Activated T-helper 1 cell treated with anti-CD3 and anti-CD28 coated beads, Interleukin-12 subunit alpha, Interleukin-12 subunit beta, Interleukin-2, Interleukin-4 antibody, amounts not matched to agents 30 ng/mL and 10 ng/mL and 1 ng/mL, durations not matched to agents 14 hours and 24 hours and 36 hours (primary cell): ENCODE measurements at places on chromosomes 12 and 14. TPM values are rescaled to one million over a fixed set of nuclear protein-coding genes. Genes with fewer than 3 reads are reported as not detected.
A peak's percentile ranks its signal among the peaks of the same experiment; 100 is the strongest.

- H3K4me1 ChIP-seq, result peaks cover 8% of the 10 kb centered on the region
- no peak for DNase-seq
- no peak overlapping the region for H3K4me3 ChIP-seq
- H3K27ac ChIP-seq, result no peak overlapping the region
- no peaks in the 10 kb centered on the region for H3K36me3 ChIP-seq
- no peaks in the 10 kb centered on the region for H3K27me3 ChIP-seq
Measured at GRCh38 chr12:43337571-43338444, 214.2 kb downstream of the ADAMTS20 start.

DNA sequence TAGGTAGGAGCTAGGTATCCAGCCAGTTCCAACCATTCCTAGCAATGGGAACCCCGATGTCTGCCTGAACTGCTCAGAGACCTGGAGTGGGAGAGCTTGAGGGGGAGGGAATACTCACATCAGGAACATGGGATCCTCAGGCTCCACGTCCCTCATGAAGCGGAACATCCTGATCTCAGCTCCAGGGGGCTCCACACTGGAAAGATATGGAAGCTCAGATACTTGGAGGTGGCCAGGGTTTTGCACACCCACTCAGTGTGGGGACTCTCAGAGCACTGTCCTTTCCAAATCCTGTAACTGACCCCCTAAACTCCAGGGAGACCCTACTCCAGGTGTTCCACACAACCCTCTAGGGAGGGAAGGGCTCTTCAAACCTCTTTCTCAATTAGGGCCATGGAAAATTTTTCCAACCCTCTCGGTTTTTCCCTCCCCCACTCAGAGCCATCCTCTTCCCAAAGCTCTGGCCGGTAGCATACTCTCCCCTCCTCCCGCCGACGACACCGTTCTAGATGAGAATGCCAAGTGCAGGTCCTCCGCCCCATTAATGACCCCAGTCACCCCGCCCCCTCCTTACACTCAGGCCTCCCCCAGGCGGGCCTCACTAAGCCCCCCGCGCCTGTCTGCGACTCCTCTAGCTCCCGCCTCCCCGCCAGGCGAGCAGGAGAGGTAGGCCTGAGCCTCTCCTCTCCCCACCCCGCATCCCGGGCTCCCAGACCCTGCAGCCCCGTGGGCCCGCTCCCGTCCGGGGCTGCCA, 597 bp downstream of the MLF2 start:
- peaks cover 32% of the 10 kb centered on the region for H3K4me1 ChIP-seq
- H3K27ac ChIP-seq, result peak overlapping the region; percentile 89
- no peaks in the 10 kb centered on the region for H3K27me3 ChIP-seq
- peaks cover 36% of the 10 kb centered on the region for H3K36me3 ChIP-seq

DNA sequence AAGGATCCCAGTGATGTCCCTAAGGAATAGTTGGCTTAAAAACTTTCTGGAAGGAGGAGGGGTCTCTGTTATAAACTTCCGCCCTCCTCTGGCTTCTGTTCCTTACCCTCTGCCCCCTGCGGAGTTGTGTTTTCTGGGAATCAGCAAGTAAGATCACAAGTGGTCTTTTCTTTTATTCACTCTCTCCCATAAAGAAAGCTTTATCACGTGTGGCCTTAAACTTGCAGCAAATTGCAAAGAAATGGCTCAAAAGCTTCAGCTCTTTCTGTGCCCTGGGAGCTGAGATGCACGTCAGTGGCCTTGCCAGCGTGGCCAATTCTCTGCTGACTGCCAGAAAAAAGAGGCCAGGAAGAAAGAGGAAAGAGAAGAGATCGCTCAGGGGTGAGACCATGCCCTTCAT, at the start of gene SLCO1C1:
Gene SLCO1C1 (plus strand): TSS at position 101 of the 400 bp plus-strand sequence. CDS start 4,245 bp downstream, outside the sequence.
- no peaks in the 10 kb centered on the region for H3K27me3 ChIP-seq
- no peak within 1 kb of the TSS for H3K27ac ChIP-seq
- H3K4me3 ChIP-seq, result no peak within 1 kb of the TSS
- no peaks in the 10 kb centered on the region for H3K36me3 ChIP-seq
- no peak for DNase-seq

DNA sequence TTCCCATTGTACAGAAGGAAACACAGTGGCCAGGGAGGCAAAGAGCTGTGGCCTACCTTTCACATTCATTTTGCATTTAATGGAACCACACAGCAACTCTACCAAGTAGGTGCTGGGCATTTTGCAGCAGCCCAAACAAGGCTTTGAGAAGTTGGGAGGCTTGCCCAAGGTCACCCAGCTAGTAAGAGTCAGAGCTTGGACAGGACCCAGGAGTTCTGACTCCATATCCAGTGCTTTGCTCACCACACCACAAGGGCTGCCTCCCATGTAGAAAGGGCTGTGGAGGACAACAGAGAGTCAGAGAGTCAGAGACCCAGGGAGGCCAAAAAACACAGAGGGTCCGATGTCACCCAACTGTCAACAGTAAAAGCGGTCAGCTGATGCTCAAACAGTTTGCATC, 400.2 kb downstream of the BCL11B start:
- no peaks in the 10 kb centered on the region for H3K4me1 ChIP-seq
- no peak overlapping the region for H3K4me3 ChIP-seq
- H3K36me3 ChIP-seq, result no peaks in the 10 kb centered on the region
- no peak overlapping the region for H3K27ac ChIP-seq

DNA sequence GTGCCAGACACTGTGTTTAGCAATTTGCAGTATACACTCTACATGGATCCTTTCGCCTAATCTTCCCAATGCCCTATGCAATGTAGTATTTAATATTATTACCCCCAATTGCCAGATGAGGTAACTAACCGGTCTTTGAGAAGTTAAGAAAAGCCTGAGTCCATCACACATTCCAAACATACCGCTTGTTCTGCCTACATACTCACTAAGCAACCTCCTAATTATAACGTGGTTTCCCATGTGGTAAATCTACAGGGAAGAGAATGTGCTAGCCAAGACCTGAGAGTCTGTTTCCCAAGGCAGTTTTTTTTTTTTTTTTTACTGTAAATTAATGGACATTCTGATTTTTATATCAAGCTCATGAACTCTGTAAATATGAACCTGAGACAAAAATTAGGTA, 37.2 kb downstream of the ATP2B1 start:
- peaks cover 27% of the 10 kb centered on the region for H3K4me1 ChIP-seq
- no peak overlapping the region for H3K4me3 ChIP-seq

DNA sequence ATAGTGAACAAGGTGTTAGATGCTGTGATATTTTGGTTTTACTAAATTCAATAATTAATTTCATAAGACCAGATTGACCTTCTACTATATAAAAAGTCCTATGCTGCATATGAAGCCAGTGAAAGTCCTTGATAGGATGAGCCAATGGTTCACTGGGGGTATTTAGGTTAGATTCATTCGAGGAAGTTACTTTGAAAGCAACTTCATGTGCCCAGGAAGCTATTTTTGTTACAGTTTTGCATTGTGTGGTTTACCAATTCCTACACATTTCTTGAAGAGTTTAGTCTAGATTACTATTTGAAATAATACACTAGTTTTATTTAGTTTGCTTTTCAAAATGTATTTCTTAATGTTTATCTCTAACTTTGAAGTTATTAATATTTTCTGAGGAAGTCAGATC, 58.5 kb upstream of the RMST start:
- H3K36me3 ChIP-seq, result no peaks in the 10 kb centered on the region
- DNase-seq, result no peak
- H3K27me3 ChIP-seq, result no peaks in the 10 kb centered on the region

- no peaks in the 10 kb centered on the region for H3K4me1 ChIP-seq
- DNase-seq, result no peak
- no peaks in the 10 kb centered on the region for H3K36me3 ChIP-seq
Measured at GRCh38 chr14:68535404-68536017, 257.4 kb downstream of the ZFP36L1 start.

OTOGL gene
- total RNA-seq, result 0.21 TPM in 1 of 2 replicates, not detected in the other

DNA sequence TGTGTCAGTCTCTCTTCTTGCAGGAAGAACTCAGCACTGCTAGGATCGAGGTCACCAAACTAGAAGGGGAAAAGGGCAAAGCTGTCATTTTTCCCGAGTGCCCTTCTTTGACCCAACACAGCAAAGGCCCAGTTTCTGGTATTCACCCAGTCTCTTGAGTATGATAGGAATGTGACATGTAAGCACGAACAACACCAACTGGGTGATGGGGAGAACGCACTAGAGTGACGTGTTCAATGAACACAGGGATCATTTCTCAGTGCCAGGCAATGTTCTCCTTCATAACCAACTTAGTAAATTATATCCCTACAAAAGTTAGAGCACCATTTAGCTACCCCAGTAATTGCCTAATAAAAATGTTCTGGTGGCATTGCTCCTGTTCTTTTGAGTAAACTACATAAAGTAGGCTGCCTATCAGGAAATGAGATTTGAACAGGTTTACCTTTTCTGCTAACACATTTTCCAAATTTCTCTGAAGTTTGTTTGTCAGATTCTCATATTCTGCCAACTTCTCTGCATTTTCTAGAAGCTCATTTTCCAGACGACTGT, 64.5 kb downstream of the NIN start:
- H3K4me3 ChIP-seq, result no peak overlapping the region
- H3K27ac ChIP-seq, result no peak overlapping the region
- peaks cover 19% of the 10 kb centered on the region for H3K4me1 ChIP-seq
- no peak for DNase-seq

DNA sequence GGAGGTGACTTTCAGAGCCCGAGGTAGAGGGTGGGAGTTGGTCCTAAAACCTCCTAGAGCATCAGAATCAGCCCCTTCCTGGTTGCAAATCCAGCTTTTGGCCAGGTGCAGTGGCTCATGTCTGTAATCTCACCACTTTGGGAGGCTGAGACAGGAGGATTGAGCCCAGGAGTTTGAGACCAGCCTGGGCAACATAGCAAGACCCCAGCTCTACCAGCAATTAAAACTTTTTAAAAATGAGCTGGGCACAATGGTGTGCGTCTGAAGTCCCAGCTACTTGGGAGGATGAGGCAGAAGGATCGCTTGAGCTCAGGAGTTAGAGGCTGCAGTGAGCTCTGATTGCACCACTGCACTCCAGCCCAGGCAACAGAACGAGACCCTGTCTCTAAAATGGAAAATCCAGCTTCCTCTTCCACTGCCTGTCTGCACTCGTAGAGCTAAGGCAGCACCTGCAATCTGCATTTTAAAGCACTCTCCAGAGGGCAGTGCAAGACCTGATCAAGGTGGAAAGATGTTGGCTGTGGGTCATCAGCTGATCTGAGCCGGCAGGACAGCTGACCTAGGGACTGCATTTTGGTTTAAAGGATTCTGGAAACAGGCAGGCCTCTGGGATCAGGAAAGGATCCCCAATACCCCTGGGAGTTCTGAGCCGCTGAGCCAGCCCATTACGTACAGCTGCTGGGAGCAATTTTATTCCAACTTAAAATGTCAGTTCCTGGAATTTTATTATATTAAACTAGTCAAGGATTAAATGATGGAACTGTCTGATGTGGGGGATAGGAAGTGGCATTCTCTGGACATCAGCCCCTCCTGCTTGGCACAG, 1.8 kb upstream of the TESC start:
- no peak overlapping the region for H3K4me3 ChIP-seq
- peaks cover 32% of the 10 kb centered on the region for H3K4me1 ChIP-seq
- no peak overlapping the region for H3K27ac ChIP-seq
- H3K36me3 ChIP-seq, result no peaks in the 10 kb centered on the region
- H3K27me3 ChIP-seq, result peaks cover 23% of the 10 kb centered on the region

- no peak overlapping the region for H3K4me3 ChIP-seq
- peaks cover 6% of the 10 kb centered on the region for H3K4me1 ChIP-seq
- H3K27me3 ChIP-seq, result no peaks in the 10 kb centered on the region
- no peak for DNase-seq
Measured at GRCh38 chr12:32264961-32265360, 134.4 kb upstream of the FGD4 start.

TAS2R31 gene
- 4.1 and 4.5 TPM in 2 replicates for total RNA-seq

DNA sequence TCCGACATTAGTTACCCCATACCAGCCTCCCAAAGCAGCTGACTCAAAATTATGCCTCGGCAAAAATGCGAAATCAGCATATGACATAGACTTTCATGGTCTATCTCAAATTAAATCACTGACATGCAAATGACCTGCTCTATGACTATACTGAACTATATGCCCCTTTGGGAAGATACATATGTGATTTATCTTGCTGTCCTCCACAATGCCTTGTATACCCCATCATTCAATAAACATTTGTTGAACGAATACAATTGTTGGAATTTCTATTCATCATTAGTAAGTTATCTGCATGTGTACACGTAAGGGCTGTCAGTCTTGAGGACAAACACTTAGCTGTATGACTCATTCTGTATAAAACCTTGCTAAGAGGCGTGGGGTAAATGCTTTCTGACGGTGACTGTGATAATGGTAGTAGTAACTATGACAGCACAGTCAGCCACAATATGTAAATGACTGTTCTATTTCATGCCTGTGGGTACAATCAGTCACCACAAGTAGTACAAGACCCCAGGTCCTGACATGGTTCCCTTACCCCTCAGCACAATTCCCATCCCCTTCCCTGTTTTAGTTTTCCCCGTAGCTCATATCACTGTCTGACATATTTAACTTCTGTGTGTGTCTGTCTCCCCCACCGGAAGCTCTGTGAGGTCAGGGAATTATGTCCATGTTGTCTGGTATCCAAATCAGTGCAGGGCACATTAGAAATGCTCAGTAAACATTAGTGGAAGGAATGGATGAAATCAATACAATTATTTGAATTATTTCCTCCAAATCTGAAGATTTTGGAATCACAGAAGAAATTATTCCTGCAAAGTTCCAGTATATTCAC, 42.8 kb downstream of the STXBP6 start:
- no peaks in the 10 kb centered on the region for H3K4me1 ChIP-seq
- DNase-seq, result no peak
- H3K4me3 ChIP-seq, result no peak overlapping the region
- no peaks in the 10 kb centered on the region for H3K27me3 ChIP-seq

GRCh38 chr14:86712727-86713126, 1182.8 kb downstream of the FLRT2 start:
- no peak overlapping the region for H3K4me3 ChIP-seq
- H3K27me3 ChIP-seq, result no peaks in the 10 kb centered on the region
- H3K27ac ChIP-seq, result no peak overlapping the region
- no peaks in the 10 kb centered on the region for H3K36me3 ChIP-seq
- no peaks in the 10 kb centered on the region for H3K4me1 ChIP-seq

SIX1 gene
- total RNA-seq, result 0.39 and 0.41 TPM in 2 replicates

DNA sequence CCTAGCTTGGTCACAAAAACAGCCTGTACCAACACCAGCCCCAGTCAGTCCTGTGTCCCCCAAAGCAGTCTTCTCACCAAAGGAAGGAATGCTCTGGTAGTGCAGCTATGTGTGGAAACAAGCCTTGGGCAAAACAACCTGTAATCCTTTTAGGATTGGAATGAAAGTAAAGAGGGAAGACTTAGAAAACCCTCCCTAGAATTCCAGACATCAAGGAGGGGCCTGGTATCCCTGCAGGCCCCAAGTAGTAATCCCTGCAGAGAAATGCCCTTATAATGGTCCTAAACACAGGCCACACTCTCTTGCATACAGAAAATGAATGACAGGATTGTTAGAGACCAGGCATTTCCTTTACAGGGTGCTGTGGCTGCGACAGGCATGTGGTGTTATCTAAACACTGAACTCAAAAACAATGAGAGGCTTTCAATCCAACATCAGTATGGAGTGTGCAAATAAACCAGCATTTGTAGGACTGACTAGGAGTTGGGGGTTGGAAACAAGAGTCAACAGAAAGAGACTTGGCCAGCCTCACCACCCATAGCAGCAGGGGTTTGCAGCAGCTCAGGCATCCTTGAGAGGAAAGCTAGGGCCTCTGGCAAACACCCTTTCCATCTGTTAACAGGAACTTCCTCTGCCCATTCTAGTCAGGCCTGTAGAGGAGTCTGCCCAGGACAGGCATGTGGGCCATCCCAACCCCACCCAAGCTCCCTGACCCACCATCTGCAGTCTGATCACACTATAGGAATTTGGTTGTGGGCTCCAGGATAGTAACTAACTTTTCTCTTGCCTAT, 59.1 kb downstream of the DCAF5 start:
- DNase-seq, result no peak
- peaks cover 16% of the 10 kb centered on the region for H3K36me3 ChIP-seq
- no peak overlapping the region for H3K27ac ChIP-seq
- H3K4me3 ChIP-seq, result no peak overlapping the region
- H3K4me1 ChIP-seq, result peaks cover 17% of the 10 kb centered on the region
